ENCODE measurements at places on chromosomes 4 and X.

DNA sequence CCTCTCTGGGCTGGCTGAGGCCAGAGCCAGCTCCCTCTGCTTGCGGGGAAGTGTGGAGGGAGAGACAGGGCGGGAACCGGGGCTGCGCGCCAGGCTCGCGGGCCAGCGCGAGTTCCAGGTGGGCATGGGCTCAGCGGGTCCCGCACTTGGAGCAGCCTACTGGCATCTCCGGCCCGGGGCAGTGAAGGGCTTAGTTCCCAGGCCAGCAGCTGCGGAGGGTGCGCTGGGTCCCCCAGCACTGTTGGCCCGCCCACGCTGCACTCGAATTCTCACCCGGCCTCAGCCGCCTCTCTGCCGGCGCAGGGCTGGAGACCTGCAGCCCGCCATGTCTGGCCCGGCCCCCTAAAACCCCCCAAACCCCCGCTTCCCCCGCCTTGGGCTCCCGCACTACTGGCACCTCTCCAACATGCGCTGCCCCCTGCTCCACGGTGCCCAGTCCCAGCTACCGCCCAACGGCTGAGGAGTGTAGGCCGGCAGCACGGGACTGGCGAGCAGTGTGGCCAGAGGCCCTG lies 33.8 kb upstream of the FAT4 start:
- DNase-seq: no peak

GRCh38 chr4:140568507-140569306 lies at the start of gene UCP1:
UCP1 (minus strand) TSS chr4:140568961; CDS start chr4:140568729, 232 bp downstream.
- peak; percentile 4 for DNase-seq

- DNase-seq: no peak
Observed at GRCh38 chrX:7771788-7772438, 71.1 kb upstream of the VCX start.

- no peak for DNase-seq
Observed at GRCh38 chr4:12703036-12703435, 781.1 kb downstream of the RAB28 start.

Measured in ACHN (cell line).